ENCODE measurements at places on chromosomes 3 and 15.

GRCh38 chr3:195105389-195105788 is 165.6 kb downstream of the XXYLT1 start:
- DNase-seq = no peak

DNA sequence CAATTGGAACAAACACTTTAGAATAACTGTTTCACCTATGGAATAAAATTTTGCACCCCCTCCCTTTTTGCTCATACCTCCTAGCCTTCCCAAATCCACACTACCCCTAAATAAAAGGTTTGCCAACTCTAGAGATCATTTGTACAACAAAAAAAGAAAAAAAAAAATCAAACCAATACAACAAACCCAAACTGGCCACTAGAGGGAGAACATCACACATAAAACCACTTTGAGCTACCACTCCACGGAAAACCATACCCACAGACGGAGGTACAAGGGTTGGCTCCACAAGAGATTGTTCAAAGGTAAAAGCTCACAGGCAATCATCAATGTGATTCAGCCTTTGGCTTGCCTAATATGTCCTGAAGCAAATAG is 47.6 kb downstream of the SETMAR start:
- peak; percentile 61 for DNase-seq

DNA sequence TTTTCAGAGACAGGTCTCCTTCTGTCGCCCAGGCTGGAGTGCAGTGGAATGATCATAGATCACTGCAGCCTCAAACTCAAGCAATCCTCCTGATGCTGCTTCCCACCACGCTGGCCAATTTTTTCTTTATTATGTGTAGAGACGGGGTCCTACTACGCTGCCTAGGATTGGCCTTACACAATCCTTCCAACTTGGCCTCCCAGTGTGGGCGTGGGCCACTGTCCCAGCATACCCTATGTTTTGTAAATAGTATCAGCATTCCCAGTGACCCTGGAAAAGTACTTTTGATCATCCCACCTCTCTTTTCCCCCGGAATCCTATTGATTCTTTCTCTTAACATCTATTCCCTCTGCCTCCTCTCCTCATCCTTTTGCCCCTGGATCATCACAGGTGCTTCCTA is 36.9 kb downstream of the SLC28A2 start:
- no peak for DNase-seq

- DNase-seq = no peak
Observed at GRCh38 chr15:94205366-94205765, 26.0 kb upstream of the MCTP2 start.

- DNase-seq = no peak
Observed at GRCh38 chr3:42752961-42753360, 20.1 kb downstream of the CCDC13 start.

GRCh38 chr3:135965506-135966270 is at the start of gene PPP2R3A:
Gene PPP2R3A, plus strand, starts transcription at chr3:135965728. Its CDS starts 35,771 bp downstream, at chr3:136001499.
- peak; percentile 80 for DNase-seq

DNA sequence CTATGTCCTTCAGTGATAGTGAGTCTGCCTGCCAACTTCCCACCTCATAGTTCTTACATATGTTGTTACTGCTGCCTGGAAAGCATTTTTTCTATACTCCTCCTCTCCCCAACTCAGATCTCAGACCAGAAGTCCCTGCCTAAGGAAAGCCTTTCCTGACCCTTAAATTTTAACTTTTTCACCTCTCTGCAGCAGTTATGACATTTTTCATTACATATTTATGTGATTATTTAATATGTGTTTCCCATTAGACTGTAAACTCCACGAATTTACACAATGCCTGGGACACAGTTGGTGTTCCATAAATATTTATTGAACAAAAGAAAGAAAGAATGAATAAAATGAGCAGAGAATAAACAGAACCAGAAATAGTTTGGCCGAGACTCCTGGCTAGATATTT is 125.5 kb downstream of the MITF start:
- no peak for DNase-seq

DNA sequence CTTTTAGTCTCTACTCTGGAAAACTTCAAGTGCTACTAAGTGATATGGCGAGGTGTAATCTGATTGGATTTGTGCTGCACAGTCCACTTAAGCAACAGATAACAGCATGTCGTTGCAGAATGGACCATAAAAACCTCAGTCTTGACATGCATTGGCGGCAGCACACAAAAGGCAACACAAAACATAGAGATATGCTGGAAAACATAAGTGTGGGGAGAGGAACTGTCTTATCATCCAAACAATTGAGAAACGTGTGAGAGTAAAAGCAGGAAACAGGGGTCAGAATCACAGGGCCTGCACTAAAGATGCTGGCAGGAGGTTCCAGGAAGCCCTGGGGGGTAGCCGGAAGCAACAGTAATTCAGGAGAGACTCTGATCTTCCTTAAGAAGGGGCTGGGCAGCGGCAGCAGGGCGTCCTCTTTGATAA is 82.1 kb downstream of the CGNL1 start:
- DNase-seq = no peak

GRCh38 chr3:169112153-169112892 is 551.2 kb downstream of the MECOM start:
- no peak for DNase-seq

DNA sequence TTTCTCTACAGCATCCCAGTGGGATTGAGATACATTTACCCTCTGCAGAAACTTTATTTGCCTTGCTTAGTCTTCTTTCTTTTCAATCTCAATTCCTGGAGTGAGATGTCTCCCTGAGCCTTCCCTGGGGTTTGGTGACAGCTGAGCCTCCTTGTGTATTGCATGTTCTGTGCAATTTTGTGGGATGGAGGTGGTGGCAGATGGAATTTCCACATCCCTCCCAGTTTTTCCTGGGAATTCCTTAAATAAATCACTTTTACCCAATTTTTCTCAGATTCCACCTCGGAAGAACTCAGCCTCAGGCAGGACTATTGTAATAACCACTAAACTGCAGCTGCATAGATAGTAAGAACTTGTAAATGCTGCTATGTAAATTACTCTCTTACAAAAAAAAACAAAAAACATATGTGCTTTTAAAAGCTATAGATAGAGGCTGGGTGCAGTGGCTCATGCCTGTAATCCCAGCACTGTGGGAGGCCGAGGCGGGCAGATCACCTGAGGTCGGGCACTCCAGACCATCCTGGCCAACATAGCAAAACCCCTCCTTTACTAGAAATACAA is 88.5 kb upstream of the ABHD17C start:
- no peak for DNase-seq

GRCh38 chr15:71817351-71817750 is 7.0 kb downstream of the NR2E3 start:
- DNase-seq = no peak

DNA sequence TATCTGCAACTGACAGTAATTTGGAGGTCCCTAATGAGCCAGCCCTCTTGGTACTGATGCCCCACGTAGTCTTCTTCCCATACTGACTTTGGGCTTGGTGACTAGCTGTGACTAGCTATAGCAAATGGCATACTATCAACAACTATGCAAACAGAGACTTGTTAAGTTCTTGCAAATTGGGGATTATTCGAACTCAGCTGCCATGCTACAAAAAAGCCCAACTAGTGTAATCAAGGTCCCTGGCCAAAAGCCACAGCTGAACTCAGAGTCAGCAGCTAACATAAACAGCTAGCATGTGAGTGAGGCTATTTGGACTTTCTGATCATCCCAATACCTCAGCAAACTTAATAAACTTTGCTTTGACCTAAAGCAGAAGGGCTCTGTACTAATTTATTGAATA is 121.2 kb upstream of the PLXND1 start:
- DNase-seq = no peak

DNA sequence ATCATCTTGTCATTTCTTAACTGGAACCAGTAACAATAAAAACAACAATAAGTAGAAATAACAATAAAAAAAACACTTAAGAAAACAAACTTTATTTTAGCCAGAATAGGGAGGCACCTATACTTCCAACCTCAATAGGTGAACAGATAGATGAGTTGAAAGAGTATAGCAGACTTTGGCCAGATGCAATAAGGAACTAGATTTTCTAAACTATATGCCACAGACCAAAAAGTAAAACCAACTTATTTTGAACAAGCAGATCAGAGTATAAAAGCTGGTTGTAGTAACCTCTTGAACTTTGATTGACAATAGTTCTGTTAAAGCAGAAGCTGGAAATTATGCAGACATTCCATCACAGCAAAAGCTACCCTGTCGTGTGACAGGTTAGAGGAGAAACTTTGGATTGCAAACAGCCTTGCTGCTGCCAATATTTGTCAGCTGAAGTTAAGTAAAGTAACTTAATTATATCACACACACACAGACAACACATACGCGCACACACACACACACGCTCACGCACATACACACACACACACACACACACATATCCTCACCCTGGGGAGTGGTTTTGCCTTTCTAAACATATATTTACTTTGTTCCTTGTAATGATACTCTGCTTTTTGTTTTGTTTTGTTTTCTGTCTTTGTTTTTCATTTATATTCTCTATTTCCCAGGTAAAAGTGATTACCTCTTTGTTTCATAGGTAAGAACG is 903.6 kb downstream of the VGLL3 start:
- DNase-seq = no peak
